ENCODE measurements at places on chromosomes 5 and 9.

DNA sequence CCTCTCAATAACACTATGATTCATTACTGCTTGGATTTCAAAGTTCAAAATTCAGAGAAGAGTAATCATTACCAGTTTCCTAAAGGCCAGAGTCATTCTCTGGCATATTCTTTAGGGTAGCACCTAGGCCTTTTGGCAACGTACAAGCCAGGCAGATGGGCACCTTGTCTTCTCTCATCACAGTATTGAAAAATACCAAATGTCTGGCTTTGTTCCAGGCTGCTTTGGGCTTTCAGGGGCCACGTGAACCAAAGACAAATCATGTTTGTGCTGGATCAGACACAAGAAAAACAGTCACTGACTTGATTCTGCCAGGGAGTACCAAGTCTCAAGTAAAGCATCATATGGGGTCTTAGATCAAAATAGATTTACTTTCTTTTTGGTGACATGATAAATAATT is 15.5 kb downstream of the MEGF9 start:
- DNase-seq = peak; percentile 51

DNA sequence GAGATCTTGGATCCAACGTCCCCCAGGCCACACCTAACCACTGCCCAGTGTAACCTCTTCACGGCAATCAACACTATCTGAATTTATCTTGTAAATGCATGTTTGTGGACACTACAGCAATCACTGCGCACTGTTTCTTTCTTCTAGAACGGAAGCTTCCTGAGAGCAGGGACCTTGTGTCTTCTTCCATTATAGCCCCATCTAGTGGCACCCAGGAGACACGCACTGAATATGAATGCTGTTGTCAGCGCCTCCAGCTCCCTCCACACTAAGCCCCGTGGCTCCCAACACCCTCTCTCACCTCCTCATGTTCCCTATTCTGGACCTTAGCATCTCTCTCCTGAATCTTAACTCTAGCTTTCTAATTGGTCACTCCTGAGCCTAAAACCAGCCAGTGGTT is 72.7 kb downstream of the SMIM23 start:
- no peak for DNase-seq

DNA sequence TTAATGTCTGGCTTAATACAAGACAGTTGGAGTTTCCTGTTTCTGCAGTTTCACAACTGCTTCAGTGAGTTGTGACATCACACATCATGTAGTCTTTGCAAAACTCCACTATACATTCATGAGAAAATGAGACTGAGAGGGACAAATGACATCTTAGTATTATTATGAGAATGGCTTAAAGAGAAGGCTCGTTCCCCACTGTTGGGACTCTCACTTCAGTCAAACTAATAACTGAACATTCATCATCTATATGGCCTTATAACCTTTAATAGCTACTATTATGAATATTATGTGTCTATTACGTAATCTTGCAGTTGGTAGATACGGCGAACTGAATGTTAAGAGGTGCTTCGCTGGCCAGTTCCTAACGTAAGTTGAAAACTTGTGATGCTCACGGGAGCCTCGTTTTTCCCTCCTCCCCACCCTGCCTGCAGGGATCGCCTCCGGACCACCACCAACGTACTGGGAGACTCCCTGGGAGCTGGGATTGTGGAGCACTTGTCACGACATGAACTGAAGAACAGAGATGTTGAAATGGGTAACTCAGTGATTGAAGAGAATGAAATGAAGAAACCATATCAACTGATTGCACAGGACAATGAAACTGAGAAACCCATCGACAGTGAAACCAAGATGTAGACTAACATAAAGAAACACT is 79.4 kb downstream of the SLC1A3 start:
- no peak for DNase-seq

- DNase-seq = no peak
These were observed 106.6 kb upstream of the DPYSL3 start for GRCh38 chr5:147616421-147616820.

DNA sequence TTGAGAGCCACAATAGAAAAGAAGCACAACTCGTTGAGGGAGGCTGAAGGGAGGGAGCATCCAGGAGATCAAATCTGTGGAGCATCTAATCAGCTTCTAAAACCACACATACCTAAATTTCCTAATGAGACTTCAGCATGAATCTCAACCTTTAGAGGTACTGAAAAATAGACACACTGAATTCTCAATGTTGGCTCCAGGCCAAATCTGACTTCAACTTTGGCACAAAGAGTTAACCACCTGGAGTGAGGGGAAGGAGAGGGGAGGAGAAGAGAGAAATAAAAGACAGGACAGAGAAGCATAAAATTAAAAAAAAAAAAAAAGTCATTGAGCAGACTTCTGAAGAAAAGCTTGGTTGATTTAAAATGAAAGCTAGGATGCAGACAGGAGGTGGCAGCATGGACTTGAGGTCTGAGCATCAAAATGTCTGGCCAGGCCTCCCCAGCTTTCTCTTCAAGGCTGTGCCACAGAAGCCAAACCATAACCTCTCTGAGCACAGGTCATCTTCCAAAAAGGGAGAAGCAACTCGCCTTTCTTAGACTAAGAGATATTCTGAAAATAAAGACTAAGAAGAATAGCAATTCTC is 205.6 kb downstream of the DENND1A start:
- DNase-seq = no peak

GRCh38 chr9:127081250-127082185 is 40.9 kb downstream of the ANGPTL2 start:
- no peak for DNase-seq

DNA sequence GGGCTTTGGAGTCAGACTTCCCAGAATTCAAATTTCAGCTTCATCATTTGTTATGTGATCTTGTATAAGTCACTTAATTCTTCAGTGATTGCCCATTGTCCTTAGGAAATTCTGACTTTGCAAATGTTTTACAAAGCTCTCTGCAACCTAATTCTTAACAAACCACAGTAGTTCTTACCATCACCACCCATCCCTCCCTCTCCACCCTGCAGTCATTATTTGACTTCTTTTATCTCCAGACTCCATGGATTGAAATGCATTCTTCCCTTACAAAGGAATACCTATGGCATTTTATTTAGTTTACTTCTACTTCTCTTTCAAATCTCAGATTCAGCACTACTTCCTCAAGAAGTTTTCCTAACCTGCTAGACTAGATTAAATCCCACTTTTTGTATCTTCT is 23.1 kb downstream of the SHLD3 start:
- no peak for DNase-seq

DNA sequence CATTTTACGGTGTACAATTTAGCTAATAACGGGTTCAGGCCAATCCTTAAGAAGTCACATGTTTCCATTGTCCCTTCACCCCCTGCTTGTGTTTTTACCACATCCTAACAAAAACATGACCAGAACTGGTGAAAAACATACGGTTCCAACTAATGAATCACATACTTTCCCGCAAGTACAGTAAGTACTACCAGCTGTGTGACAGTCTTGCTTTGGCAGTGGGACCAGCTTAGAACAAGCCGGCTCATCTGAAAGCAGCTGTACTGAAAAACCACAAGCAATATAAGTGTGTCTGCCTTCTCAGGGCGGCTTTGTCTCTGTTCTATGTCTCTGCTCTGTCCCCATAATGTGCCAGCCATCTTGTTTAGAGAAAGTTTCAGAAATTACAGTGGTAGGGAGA is 242.5 kb downstream of the BNC2 start:
- no peak for DNase-seq

DNA sequence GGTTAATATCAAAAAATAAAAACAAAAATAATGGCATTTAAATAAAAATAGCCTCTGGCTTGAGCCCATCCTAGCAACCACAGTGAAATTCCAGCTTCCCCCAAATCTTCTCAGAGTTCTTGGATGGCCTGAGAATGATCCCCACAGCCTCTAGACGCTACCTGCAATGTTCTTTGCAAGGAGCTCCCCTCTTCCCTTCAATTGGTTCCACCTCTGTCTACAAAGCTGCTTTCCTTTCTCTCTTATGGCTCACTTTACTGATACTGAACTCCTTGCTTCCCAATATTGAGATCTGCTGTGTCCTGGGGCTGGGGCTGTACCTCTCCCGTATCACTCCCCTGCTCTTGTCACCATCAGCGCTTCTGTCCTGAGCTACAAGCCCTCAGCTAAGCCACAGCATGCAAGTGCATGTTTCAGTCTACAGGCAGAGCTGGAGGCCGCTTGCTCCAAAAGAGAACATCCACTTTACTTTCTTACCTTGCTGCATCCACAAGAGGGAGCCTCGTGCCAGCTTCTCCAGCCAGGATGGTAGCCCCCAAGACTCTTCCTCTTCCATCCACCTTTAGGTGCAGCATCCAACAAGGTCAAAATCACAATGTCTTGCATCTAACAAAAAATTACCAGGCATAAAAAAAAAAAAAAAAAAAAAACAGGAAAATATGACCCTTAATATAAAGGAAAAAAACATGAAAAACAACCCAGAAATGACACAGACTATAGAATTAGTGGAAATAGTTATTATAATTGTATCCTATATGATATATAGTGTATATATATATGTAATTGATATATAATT is 57.4 kb upstream of the PRSS3 start:
- DNase-seq = peak; percentile 22

Measured in Caki2 (cell line).